ENCODE measurements at places on chromosomes 2 and 18. TPM values are rescaled to one million over a fixed set of nuclear protein-coding genes. Genes with fewer than 3 reads are reported as not detected.

GRCh38 chr2:69514406-69514805, 77.2 kb upstream of the NFU1 start:
- peaks cover 8% of the 10 kb centered on the region for H3K4me1 ChIP-seq
- no peak overlapping the region for H3K27ac ChIP-seq
- H3K4me3 ChIP-seq, result no peak overlapping the region
- peaks cover 68% of the 10 kb centered on the region for H3K36me3 ChIP-seq

- no peaks in the 10 kb centered on the region for H3K36me3 ChIP-seq
- no peak overlapping the region for H3K27ac ChIP-seq
- H3K4me3 ChIP-seq, result no peak overlapping the region
- DNase-seq, result no peak
- H3K4me1 ChIP-seq, result peaks cover 12% of the 10 kb centered on the region
Measured at GRCh38 chr2:39537150-39537549, 100.1 kb upstream of the MAP4K3 start.

DNA sequence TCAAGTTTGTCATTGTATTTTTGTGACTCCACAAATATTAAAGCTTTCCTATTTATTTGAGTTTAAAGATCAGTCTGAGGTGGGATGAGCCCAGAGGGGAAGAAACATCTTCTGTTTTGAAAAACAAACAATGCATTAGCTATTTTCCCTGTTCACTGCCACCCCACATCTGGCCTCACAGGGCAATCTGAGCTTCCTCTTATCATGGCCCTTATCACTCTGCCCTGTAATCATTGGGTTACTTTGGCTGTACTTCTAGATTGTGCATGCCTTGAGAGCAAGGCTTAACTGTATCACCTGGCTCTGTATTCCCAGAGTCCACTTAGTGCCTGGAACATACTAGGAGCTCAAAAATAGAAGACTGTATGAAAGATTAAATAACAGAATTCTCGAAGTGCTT, 241.6 kb upstream of the NT5C1B start:
- no peaks in the 10 kb centered on the region for H3K36me3 ChIP-seq
- no peak for DNase-seq
- no peak overlapping the region for H3K27ac ChIP-seq
- H3K27me3 ChIP-seq, result peaks cover 3% of the 10 kb centered on the region
- no peak overlapping the region for H3K4me3 ChIP-seq

DNA sequence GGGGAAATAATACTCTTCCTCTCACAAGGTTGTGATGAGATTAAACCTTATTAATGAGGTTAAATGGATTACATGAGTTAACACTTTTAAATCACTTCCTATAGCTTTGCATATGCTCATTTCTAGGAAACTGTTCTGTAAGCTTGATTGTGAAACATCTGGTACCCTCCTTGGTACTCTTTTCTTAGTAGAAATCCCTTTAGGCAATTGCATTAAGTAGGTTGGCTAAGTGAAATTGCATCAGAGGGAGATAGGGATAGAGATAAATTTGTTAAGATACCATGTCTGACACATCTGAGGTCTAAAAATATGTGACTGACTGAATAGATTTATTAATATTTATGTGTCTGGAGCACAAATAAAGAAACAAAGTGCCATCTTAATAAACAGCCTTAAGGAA, 275.9 kb upstream of the MAP2 start:
- H3K27ac ChIP-seq, result no peak overlapping the region
- no peaks in the 10 kb centered on the region for H3K4me1 ChIP-seq
- no peaks in the 10 kb centered on the region for H3K27me3 ChIP-seq
- DNase-seq, result no peak
- H3K4me3 ChIP-seq, result no peak overlapping the region

HTR2B gene
- not detected for total RNA-seq

DLX2 gene
- total RNA-seq, result 0.20 TPM

GCA gene
- 14.5 TPM for total RNA-seq

Measured in activated T-helper 1 cell treated with anti-CD3 and anti-CD28 coated beads, Interleukin-12 subunit alpha, Interleukin-12 subunit beta, Interleukin-2, Interleukin-4 antibody, amounts not matched to agents 30 ng/mL and 10 ng/mL and 1 ng/mL, durations not matched to agents 14 hours and 24 hours and 36 hours (primary cell).